ENCODE measurements at places on chromosomes 6 and 20.

- DNase-seq, result no peak
Measured at GRCh38 chr20:53695797-53696527, 102.3 kb upstream of the ZNF217 start.

- DNase-seq, result no peak
Measured at GRCh38 chr20:63694584-63695423, 1.6 kb upstream of the TNFRSF6B start.

DNA sequence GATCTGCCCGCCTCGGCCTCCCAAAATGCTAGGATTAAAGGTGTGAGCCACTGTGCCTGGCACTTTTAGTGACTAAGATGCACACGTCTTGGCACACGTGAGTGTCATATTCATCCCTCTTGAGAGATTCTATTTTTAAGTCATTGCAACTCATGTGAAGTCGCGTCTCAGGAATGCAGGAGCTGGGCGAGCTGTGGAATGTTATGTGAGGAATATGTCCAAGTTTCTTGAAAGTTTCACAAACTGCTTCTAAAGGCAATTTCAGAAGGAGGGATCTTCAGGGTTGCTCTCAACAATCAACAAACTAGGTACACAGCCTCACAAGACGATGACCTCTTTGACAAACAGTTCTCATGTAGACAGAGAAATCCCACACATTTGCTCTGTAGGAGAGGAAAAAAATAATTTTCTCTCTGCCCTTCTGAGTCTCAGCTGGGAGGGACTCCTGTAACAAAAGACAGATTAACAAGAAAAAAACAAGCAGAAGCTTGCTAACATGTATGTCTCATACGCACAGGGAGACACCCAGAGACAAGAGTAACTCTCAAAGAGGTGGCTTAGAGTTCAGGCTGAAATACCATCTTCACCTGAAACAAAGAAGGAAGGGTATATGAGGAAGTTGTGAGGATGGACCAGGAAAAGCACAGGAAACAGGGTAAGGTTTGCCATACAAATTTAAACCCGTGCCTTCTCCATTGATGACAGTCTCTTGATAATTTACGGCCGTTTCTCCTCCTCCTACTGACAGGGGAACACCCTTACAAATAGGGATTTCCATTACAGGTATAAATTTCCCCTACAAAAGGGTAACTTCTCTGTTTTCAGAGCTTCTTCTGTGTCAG lies 45.3 kb upstream of the FAM50B start:
- no peak for DNase-seq

GRCh38 chr20:8853805-8854338 lies 215.0 kb upstream of the PLCB4 start:
- DNase-seq, result peak; percentile 66

GRCh38 chr6:55239099-55239498 lies 64.8 kb downstream of the HCRTR2 start:
- no peak for DNase-seq

DNA sequence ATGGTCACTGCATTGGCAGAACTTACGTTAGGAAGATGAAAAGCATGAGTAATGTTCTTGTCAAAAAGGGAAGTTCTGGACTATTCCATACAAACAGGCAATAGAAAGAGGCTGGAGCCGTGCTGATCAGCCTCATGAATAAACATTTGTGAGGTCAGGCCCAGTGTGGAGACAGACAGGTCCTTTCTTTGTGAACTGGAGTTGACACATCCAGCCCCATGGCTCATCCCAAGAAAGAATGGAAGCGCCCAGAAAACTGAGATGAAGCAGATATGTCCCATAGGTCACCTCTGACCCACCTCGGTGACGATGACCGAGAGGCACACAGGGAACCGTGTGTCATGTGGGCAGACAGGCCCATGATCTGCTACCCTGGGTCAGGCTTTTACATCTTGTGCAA lies 276.0 kb upstream of the SGK1 start:
- DNase-seq, result peak; percentile 16

DNA sequence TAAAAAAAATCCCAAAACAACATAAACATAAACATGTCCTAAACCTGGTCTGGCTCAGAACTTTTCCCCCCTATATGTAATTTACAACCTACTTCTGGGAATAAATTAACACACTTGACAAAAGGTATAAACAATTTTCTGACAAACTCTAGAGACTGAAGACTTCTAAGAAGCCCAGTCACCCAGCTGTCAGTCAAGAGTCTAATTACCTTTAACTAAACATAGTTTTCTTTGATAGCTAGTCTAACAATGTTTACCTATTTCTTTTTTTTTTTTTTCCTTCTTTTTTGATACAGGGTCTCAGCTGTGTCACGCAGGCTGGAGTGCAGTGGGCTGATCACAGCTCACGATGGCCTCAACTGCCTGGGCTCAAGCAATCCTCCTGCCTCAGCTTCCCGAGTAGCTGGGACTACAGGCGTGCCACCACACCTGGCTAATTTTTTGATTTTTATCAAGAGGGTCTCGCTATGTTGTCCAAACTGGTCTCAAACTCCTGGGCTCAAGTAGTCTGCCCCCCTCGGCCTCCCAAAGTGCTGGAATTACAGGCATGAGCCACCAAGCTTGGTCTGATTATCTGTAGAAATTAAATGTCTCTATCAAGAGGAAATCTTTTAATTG lies 932 bp upstream of the UBR2 start:
- no peak for DNase-seq

- DNase-seq, result no peak
Measured at GRCh38 chr6:53195048-53195447, 46.4 kb upstream of the GCM1 start.

DNA sequence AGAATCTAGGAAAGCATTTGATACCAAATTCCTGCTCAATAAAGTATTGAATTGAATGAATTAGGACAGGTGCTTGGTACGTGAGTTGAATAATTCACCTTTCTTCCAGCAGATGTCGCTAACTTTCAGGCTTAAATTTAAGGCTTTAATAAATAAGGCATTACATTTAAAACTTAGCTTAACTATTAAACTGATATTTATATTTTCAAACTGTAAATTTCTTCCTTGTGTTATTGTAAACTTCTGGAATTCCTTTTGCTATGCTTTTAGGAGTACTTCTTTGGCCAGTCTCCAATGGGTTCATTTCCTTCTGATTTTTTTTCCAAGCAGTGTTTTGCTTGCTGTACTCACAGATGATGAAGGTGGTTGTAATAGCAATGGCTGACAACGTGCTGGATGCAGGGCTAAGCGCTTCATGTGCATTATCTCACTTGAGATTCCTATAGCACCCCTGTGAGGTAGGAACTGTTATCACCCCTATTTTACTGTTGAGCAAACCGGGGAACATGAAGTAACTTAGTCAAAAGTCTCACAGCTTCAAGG lies 71.3 kb upstream of the SLC2A12 start:
- DNase-seq, result peak; percentile 48

- DNase-seq, result peak; percentile 89
Measured at GRCh38 chr6:7725849-7726415, at the start of gene BMP6. Gene BMP6 (plus strand): TSS chr6:7726099. CDS start chr6:7726956, 857 bp downstream.

GRCh38 chr6:125789167-125789566 lies 1.6 kb upstream of the NCOA7 start:
- DNase-seq, result peak; percentile 19

DNA sequence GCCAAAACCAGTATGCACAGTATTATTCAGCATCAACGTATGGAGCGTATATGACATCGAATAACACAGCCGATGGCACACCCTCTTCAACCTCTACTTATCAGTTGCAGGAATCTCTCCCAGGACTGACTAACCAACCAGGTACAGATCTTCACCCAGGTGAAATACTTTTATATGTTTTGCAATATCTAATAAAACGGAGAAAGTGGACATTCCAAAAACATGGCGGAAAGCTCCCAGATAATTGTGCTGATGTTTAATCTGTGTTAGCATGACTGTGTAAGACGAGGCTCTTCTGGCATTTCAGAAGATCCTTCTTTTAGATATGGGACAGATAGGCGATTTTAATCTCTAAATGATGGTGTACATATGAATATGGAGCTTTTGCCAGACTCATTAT lies 227.4 kb downstream of the EYA4 start:
- no peak for DNase-seq

- DNase-seq, result no peak
Measured at GRCh38 chr20:34037121-34037520, 43.4 kb downstream of the RALY start.

- no peak for DNase-seq
Measured at GRCh38 chr20:25025986-25026605, 31.8 kb downstream of the ACSS1 start.

GRCh38 chr6:168793649-168794048 lies 352.7 kb downstream of the SMOC2 start:
- DNase-seq, result no peak

GRCh38 chr20:45894797-45895196 lies 3.7 kb downstream of the CTSA start:
- no peak for DNase-seq

GRCh38 chr6:167811442-167812087 lies 15.1 kb upstream of the AFDN start:
- no peak for DNase-seq

GRCh38 chr6:134774201-134774638 lies 175.7 kb downstream of the ALDH8A1 start:
- no peak for DNase-seq

GRCh38 chr6:33191383-33192104 lies 723 bp downstream of the COL11A2 start:
- no peak for DNase-seq

DNA sequence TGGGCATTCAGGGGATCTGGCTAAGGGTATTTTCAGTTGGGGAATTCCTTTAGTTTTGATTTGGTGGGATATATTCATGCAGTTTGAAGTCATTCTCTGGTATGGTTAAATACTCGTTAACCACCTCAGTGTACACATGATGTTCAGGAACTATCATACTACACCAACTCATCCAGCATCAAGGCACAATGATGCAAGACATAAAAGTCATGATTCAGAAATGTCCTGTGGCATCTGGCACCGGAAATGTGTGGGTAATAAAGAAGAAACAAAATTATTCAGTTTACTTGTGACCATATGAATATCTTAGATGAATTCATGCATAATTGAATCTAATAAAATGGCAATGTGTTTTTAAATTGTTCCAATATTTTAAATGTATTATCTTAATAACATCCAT lies 129.0 kb upstream of the BMP5 start:
- no peak for DNase-seq

DNA sequence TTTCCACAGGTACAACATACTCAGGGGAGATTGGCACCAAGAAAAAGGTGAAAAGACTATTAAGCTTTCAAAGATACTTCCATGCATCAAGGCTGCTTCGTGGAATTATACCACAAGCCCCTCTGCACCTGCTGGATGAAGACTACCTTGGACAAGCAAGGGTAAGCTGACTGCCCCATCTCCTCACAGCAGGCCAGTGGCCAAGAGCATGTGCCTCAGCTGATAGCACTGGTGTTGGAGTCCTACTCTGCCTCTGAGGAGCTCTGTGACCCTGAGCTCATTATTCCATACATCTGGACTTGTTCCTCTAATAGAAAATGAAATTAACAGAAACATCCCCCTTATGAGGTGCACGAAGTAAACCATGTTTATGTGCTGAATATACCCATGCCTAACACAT lies 102.8 kb downstream of the MTFR2 start:
- no peak for DNase-seq

- DNase-seq, result peak; percentile 24
Measured at GRCh38 chr6:158849899-158850806, 31.0 kb upstream of the EZR start.

- DNase-seq, result no peak
Measured at GRCh38 chr20:53557130-53557529, 36.5 kb downstream of the ZNF217 start.

GRCh38 chr6:40556881-40557280 lies 30.3 kb downstream of the LRFN2 start:
- DNase-seq, result no peak

DNA sequence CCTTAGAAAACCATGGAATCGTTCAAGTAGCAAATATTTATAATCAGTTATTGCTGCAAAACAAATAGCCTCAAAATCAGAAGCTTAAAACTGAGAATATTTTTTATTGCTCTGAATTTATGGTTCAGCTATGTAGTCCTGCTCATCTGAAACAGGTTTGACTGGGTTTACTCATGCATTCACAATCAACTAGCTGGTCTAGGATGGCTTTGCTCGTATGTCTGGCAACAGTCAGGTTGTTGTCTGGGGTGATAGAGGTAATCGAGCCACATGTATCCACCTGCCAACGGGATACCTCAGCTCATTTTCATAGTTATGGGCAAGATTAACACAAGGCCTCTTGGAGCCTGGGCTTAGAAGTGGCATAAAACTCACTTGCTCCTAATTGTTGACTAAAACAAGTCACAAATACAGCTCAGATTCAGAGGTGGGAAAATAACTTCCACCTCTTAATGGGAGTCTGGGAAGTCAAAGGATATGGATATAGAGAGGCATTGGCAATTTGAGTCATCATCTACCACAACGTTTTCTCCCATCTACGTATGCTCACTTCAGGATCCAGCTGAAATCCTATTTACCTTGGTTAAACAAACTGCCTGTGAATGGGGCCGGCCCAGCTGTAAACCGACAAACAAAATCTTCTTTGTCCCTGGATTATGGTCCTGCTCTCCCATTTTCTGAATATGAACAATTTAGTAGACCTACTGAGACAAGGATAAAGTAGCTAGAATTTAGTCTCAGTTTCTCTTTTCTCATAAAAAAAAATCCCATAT lies 54.5 kb upstream of the TENT5A start:
- no peak for DNase-seq

DNA sequence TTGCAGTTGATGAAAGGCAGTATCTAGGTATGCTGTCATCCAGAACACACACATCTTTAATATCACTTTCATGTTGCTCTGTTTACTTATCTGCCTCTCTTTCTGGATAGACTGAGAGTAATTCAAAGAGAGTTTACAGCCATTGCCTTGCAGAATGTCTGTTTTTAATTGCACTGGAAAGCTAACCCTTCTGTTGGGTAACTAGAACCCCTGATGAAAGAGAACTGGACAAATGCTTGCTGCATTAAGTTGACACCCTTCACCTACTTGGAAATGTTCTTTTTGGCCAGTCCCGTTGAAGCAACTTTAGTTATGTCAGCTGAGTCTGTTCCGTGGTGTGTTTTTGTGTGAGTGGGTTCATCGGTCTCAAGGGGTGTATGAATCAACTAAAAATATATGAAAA lies 383.8 kb upstream of the CITED2 start:
- DNase-seq, result no peak

- DNase-seq, result no peak
Measured at GRCh38 chr20:53365539-53366075, 228.0 kb downstream of the ZNF217 start.

- DNase-seq, result no peak
Measured at GRCh38 chr20:10385850-10386544, 48.0 kb downstream of the MKKS start.
